ENCODE measurements at places on chromosomes 1 and 21.
A peak's percentile ranks its signal among the peaks of the same experiment; 100 is the strongest.

DNA sequence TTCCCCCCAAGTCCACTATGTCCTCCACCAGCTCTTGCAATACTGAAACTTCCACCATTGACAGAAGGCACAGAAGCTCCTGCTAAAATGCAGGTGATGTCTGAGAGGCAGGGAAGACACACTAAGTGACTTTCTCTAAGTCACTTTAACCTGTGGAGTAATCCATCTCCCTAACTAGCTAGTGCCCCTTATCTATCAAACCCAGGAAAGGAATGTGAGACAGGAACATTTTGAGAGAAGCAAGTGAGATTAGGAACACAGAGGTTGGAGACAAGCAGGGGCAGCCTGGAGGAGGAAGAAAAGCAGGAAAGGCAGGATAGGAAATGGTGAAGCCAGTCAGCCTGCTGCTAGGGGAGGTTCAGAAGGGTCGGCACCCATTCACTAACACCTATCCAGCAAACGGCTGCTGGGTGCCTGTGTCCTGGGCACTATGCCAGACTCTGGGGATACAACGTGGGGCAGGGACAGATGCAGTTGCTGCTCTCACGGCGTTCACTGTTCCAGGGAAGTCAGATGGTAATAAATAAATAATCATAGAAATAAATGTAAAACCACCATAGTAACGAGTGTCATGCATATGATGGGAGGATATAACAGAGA lies 7.0 kb downstream of the GPA33 start:
- no peak for DNase-seq

DNA sequence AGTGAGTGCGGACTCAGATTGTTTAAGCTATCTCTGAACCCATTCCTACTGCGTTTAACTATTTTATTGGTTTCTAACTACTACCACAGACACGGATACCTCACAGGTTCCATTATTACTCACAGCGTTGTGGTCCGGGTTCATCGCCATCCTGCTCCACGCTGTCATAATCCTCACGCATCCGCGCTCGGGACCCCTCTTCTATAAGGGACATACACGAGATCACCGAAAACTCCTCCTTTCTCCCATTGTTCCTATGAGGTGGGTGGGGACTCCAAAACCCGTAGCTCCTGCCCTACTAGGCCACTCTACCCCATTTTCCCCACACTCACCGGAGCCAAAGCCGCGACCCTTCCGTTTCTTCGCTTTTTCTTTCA lies 610 bp downstream of the RBM8A start:
- no peak for DNase-seq

DNA sequence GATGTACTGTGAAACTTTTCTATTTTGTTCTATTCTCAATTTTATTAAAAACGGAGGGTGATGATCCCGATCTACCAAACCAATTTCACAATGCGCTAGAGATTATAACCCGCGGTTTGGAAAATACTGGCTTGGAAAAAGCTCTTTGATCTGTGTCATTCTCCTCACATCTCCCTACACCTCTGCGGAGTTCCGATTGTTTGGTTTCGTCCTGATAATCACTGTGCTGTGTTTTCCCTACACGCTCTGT lies 536 bp upstream of the ABCD3 start:
- DNase-seq = no peak

DNA sequence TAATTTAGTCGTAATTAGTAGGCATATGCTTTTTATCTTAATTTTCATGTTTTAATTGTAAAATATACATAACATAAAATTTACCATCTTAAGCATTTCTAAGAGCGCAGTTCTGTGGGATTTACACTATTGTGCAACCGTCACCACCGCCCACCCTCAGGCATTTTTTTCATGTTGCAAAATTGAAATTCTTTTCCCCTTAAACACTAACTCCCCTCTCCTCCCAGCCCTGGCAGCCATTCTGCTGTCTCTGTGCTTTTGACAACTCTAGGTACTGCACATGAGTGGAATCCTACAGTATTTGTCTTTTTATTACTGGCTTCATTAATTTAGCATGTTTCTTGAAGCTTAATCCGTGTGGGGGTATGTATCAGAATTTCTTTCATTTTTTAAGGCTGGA lies 7.8 kb downstream of the PIK3CD start:
- DNase-seq = no peak

DNA sequence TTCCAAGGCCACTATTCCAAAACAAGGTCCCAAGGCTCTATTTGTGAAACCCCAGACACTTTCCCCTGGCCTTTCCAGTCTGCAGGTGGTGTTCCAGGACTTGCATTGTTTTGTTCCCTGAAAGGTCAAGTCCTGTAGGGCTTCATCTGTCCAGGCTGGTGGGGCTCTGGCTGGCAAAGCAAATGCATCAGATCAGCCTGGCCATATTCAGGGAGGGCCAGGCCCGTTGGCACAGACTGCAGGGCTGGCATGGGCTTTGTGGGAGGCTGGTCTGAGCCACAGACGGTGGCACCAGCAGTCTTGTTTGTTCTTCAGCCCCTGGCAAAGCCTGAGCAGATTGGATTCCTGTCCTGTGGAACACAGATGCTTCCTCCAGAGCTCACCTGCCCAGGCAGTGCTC lies 93.0 kb downstream of the SPATA46 start:
- DNase-seq = no peak

GRCh38 chr1:24465099-24465498 lies 37.5 kb upstream of the RCAN3 start:
- DNase-seq = no peak

DNA sequence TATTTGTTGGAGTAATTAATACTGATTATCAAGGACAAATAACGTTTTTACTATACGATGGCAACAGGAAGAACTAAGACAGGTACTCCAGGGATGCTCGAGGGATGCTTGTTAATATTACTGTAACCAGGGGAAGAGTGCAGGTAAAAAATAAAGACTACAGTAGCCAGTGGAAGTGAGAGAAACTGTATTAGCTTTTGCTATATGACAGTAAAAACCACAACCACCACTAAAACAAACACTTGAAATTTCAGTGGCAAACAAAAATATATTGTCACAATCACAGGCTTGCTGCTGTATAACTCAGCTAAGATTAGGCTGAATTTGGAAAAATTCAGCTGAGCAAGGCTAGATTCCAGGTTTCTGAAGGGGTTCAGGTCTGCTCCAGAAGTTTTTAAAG lies 812.6 kb upstream of the ADGRL4 start:
- no peak for DNase-seq

- DNase-seq = no peak
Observed at GRCh38 chr1:217196616-217197015, 434.3 kb downstream of the GPATCH2 start.

DNA sequence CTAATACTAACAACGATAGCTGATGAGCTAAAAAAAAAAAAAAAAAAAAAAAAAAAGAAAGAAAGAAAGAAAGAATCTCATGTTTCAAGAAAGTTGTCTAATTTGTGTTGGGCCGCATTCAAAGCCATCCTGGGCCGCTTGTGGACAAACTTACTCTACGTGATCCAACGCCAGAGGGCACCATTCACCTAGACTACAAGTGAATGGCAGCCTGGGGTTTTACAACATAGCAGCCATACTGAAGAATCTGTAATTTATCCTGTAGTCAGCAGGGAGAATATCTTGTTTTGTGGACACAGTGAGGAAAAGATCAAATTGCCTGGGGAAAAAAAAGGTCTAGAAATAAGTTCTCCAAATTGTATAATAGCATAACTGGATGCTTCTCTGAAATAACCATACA lies 47.0 kb downstream of the CYP2J2 start:
- no peak for DNase-seq

DNA sequence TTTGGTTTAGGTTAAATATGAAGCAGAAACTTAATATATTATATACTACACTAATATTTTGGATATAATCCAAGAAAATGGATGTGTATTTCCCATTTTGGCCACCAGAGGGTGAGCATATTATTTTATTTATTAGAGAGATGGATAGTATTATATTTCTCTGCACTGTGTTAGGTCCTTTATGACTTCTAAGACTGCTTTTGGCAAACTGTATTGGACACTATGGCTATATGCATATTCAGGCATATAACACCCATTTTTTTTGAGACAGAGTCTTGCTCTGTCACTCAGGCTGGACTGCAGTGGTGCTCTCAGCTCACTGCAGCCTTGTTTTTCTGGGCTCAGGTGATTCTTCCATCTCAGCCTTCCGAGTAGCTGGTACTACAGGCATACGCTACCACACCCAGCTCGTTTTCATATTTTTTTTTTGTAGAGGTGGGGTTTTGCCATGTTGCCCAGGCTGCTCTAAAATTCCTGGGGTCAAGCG lies 17.8 kb upstream of the PGM1 start:
- peak; percentile 10 for DNase-seq

- DNase-seq = peak; percentile 92
Observed at GRCh38 chr1:10694633-10695627, 101.5 kb downstream of the CASZ1 start.

- no peak for DNase-seq
Observed at GRCh38 chr1:78060857-78061563, 15.2 kb downstream of the GIPC2 start.

GRCh38 chr1:1132956-1133750 lies 17.3 kb upstream of the C1orf159 start:
- no peak for DNase-seq

GRCh38 chr1:229129301-229130027 lies 141.4 kb upstream of the RAB4A start:
- no peak for DNase-seq

GRCh38 chr1:155287987-155288543 lies 10.8 kb downstream of the HCN3 start:
- DNase-seq = no peak

GRCh38 chr1:17674726-17675500 lies 80.2 kb upstream of the ACTL8 start:
- DNase-seq = no peak

GRCh38 chr1:169795687-169796086 lies 980 bp upstream of the METTL18 start:
- peak; percentile 18 for DNase-seq

DNA sequence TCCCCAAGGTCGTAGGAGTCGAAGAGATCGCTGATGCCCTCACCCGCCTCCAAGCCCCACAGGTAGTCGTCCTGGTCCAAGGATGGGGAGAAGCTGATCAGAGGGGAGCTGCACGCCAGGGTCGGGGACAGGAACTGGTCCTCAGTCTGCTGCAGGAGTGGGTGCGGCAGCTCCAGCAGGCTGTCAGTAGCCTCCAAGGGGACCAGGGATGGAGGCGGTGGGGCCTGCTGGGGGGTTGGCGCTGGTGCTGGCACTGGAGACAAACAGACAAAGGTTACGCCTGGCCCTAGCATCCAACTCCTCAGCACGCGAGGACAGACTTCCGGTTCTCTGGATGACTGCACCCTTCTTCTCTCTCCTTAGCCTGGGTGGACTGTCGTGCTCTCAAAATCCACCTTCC lies 21.1 kb downstream of the E2F2 start:
- DNase-seq = no peak

DNA sequence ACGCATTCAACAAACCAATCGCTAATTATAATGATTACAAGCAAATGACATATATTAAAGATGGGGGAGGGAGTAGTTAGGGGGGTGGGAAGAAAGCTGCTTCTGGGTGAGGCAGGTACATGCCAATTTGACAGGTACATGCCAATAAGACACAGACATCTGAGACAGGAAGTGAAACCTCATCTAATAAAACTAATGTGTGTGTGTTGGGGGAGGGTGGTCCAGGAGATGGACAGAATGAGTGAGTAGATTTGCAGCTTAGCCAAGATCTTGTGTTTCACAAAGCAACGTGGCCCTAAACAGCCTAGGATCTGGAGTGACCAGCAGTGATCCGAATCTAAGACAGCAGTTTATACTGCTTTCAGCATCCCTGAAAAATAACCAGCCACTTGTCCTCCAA lies 10.8 kb downstream of the CFAP45 start:
- peak; percentile 51 for DNase-seq

DNA sequence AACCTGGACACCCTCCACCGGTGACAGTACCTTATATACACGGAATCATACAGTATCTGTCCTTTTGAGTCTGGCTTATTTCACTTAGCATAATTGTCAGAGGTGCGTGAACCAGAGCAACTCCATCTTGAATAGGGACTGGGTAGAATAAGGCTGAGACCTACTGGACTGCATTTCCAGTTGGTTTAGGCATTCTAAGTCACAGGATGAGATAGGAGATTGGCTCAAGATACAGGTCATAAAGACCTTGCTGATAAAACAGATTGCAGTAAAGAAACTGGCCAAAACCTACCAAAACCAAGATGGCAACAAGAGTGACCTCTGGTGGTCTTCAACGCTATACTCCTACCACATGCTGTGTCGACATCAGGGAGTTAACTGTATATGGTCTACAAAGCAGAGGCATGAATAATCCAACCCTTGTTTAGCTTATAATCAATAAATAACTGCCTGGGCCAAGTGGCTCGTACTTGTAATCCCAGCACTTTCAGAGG lies 1.4 kb upstream of the FDPS start:
- DNase-seq = no peak

DNA sequence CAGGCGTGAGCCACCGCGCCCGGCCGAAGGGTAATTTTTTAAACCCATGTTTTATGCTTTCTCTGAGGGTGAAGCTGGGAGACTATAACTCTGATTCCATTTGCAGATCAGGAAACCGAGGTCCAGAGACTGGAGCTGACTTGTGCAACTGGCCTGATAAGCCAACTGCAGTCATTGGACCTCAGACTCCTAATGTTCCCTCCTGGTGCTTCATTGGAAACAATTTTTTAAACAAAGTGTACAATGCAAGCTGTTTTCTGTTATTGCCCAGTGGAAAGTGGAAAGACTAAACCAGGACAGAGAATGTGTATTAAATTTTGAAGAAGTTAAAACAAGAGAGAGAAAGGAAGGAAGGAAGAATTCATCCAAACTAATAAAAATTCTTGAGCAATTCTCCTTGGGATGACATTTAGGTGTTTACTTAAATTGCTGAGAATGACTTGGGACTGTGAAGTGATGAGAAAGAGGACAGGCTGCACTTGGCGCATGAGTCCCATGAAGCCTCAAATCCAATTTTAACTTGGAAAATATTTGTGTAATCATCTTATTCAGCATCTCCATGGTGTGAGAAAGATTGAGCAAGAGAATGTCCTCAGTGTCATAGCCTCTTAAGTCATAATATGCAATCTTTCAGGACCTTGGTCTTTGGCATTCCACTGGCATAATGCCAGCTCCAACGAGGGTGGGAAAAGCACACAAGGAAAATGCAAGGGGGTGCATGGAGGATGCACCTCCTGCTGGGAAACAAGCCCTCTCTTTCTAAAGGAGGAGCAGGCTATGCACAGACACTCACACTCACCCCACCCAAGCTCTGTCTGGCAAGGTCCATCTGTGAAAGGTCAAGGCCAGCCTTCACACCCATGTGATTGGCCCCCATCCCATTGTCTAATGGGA lies 342.0 kb downstream of the SIPA1L2 start:
- no peak for DNase-seq
